HL-60 (cell line): ENCODE measurements at places on chromosomes 16 and 17.

DNA sequence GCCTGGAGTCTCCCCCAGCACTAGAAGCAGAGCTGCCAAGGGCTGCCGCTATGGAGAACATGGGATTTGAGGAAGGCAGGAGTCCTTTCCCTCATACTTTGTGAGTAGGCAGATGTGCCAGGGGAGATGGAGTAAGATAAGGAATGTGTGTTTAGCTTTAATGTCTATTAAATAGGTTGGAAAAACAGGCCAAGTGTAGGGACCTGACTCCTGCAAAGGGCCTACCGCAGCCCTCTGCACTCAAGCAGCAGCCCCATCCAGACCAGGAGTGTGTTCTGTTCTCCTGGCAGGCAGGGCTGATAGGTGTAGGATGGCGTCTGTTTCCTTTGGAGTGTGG, 1.8 kb upstream of the MIF4GD start:
- no peak for DNase-seq

GRCh38 chr17:62898239-62898864, 67.7 kb upstream of the TANC2 start:
- DNase-seq: no peak

GRCh38 chr16:66677179-66677578, 19.4 kb downstream of the CMTM4 start:
- no peak for DNase-seq

DNA sequence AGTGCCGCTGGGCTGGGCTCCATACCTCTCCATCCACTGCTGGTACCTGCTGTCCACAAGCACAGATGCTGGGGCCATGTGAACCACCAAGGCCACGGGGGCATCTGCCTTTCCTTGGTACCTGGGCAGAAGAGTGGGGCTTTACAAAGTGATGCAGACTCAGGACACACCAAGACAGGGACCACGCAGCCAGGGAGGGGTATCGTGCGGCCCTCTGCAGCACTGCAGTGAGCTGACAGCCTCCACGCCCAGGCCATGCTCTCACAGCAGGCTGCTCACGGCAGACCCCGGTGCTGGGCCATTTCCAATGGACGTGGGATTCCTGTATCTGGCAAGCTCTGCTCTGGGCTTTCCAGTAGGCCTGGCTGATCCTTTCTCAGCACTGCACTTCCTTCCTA, 14.4 kb downstream of the ELAC2 start:
- no peak for DNase-seq

GRCh38 chr16:54285414-54286089, 1.0 kb downstream of the IRX3 start:
- peak; percentile 62 for DNase-seq
